WERI-Rb-1 (cell line): ENCODE measurements at places on chromosomes 1 and 21.

GRCh38 chr1:246420300-246420699 lies 86.8 kb downstream of the SMYD3 start:
- DNase-seq: no peak

GRCh38 chr1:42322577-42322976 lies 12.5 kb downstream of the FOXJ3 start:
- no peak for DNase-seq

DNA sequence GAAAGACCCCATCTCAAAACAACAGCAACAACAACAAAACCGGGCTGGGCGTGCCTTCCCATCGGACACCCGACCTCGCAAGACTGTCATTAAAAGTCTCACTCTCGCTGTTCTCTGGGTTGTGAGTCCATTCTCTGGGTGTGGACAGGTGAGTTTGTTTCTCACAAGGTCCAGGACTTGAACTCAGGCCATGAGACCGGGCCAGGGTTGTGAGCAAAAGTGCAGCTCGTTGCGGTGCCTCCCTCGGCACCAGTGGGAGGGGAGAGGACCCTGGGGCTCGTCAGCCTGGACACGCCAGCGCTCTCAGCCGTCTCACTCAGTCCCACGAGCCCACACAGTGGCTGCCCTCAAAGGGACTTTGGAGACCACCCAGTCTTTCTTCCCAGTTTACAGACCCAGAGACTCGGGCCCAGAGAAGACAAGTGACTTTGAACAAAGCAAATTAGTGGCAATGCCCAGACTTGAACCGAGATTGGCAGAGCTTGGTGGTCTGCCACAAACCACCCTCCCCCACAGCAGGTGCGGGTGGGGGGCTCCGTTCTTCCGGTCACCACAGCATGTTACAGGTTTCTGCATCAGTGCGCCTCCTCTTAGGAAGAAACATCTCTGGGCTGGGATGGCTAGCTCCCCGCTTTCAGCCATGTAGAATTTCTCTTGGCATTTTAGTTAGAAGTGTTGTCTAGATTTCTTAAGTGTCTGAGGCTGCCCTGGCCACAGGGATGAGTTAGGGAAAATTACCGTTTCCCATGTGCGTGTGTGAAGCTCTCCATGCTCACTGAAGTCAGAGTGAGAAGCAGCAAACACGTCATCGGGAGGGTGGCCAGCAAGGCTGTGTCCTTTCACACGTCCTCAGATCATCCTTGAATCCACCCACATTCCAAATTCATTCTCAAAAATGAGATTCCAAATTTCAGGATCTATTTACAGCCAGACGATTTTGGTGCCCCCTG lies 28.3 kb downstream of the LRRC3 start:
- no peak for DNase-seq

DNA sequence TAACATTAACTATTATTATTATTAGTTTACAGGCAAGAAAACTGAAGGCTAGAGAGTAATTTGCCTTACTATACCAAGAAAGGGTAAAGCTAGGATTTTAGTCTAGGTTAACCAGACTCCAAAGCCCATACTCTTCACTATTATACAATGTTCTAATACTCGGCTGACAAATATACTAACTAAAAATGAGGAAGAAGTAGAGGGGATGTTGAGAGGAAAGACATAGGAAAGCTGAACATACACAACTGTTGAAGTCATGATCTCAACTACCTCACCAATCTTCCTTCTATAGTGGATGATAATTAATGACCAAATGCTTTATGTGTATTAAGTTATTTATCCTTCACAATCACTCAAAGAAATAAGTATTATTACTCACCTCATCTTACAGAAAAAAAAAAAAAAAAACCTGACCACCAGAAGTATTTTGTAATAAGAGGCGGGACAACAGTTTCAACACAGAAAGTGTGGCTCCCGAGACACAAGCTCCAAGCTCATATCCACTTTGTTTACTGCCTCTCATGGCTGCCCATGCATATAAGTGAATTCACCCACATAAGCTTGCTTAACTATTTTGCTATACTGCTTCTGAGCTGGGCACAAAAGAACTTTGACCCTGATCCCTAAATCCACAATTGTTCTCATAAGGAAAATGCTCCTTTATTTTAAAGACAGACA lies 78.0 kb downstream of the USP1 start:
- DNase-seq: no peak

DNA sequence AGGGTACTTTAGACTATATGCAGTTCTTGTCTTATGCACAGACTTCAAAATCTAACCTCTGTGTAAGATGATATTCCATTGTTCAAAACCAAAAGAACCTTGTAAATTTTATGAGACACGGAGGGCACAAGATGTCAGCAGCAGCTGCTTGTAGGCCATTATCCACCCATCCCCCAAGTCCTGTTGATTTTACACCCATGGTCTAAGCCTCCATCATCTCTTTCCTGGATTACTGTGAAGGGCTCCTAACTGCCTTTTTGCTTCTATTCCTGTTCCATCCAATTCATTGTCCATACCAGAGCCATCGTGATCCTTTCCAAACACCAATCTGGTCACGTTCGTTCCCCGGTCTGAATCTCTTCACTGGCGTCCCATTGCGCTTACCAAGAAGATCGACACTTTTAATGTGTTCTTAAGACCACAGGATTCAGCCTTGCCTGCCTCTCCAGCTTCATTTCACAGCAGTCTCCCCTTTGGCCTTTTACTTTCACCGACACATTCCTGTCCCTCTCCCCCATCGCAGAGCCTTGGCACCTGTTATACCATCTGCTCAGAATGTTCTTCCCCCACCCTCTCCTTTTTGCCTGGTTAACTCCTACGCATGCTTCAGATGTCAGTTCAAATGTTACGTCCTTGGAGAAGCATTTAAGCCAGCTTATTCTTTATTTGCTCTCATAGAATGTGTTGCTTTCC lies 107.3 kb upstream of the POU3F1 start:
- DNase-seq: peak; percentile 36

- DNase-seq: no peak
Measured at GRCh38 chr21:44869781-44870747, 3.4 kb downstream of the PTTG1IP start.

- no peak for DNase-seq
Measured at GRCh38 chr1:242023805-242024204, 24.9 kb upstream of the MAP1LC3C start.

DNA sequence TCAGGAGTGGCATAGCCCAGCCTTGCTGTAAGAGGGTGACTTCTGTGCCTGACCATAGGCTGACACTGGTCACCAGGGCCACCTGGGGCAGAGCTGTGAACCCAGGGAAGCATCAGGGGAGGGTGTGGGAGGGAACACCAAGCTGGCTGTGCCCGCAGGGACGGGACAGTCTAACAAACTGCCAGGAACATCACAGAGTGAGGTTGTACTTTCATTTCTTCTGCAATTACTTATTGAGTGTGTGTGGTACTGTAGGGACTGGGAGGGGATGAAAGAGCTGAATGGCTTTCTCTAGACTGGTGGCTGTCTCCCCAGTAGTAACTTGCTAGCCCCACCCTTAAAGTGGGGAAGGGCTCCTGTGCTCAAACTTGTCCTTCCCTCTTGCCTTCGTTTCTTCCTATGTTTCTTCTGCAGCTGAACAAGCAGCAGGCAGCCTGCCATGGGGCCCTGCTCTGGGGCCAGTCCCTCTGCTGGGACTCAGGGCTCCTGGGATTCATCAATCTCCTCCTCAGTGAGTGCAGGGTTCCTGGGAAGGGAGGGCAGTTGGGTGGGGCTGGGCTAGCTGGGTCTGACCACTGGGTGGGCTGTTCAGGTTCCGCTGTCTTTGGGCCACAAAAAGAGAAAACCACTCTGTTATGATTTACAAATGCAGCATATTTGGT lies 39.7 kb upstream of the ETV3 start:
- no peak for DNase-seq

GRCh38 chr1:168372861-168373371 lies 92.2 kb downstream of the TBX19 start:
- no peak for DNase-seq

DNA sequence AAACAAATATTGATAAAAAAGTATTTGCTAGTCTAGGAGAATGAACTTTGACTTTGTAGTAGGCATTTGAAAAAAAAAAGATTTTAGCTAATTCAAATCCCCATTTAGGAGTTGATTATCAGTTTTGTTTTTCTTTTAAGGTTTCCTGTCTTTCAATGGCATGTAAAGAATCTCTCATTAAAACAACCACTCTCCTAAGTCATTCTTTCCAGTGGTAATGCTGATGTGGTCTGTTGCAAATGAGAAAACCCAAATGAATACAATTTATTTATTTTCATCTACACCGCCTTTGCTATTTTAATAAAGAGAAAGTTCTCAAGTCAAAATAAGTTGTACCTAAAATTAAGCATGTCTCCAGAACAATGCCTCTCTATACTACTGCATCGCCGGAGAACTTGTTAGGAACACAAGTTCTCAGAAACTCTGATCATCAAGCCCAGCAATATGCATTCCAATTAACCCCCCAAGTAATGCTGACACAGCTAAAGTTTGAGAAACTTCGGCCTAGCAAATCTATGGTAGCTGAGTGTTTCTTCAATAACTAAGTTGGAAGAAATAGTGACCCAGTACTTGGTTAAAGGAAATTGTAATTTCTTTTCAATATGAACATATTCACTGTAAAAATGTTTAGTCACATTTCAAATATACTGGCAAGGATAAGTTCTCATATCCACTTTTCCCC lies 255.1 kb downstream of the PTPRC start:
- DNase-seq: no peak

- no peak for DNase-seq
Measured at GRCh38 chr1:30749691-30750583, 7.6 kb downstream of the LAPTM5 start.

- no peak for DNase-seq
Measured at GRCh38 chr1:191427593-191427992, 730.7 kb upstream of the RGS18 start.

DNA sequence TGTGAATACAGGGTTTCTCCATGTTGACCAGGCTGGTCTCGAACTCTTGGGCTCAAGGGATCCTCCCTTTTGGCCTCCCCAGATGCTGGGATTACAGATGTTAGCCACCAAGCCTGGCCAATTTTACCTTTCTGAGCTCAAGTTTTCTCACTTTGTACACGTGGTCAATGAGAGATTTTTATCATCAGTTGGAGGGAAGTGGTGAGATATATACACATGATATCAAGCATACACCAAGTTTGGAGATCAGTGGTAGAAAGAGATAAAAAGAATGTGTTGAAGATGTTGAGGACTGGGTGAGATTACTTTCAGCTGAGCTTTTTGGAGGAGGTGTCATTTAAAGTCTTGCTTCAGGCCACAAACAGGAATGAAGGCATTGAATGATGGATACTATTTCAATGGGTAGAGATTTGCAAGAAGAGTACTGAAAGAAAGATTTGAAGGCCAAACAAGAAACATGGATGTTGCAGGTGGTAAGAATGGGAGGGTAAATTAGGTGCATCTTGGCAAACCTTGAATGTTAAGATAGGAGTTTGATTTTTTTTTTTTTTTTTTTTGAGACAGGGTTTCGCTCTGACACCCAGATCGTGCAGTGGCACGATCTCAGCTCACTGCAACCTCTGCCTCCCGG lies 3.0 kb upstream of the SESN2 start:
- no peak for DNase-seq

DNA sequence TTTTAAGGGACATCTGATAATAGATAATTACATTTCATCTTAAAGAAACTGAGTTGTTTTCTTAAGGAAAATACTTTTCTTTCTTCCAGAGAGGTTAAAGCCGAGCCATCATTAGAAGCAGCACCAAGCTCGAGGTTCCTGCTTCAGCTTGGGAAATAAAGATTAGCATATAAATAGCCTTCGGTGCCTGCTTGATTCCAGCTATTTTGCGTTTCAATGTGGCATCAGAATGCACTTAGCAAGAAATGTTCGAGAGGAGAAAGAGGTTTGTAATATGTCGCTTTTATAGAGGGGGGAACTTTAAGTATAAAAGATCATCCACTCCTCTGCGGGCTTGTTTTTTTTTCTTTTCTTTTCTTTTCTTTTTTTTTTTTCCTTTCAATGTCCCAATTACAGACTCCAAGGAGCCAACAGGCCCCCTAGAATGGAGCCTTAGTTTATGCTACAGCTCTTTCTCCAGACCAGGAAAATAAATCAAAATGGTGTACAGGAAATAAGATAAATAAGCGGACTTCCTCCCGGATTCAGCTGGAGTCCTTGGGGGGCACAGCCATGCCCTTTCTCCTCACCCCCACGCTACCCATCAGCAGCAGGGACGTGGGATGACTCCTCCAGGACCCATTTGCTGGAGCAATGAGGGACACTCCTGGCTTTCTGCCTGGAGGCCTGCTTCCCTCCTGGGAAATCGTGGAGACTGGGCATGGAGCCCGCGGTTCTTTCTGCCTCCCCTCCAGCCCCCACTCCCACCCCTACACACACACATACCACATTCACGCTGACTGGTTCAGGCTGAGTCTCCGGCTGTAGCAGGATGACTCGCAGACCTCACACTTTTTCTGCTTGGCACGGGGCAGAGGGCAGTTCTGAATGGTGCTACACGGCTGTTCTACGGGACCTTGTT lies 131.6 kb downstream of the RRAGC start:
- DNase-seq: no peak
